CD4-positive, alpha-beta T cell treated with Interleukin-17A for 1 hour (primary cell): ENCODE measurements at places on chromosomes 12 and 14.

DNA sequence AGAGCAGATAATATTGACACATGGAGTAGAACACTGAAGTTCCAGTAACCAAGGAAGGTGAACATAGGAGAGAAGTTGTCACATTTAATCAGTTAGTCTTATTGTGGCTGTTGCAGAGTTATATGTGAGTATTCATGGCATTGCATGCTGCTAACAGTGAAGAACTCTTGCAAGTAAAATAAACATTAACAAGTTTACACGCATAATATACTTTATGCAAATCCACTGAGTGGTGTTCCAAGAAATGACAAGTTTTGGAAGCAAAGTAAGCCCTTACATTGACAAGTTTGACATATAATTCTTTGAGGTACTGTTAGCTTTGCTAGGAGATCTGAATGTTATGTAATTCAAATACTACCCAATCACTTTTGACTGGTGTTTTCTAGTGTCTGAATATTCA is 125.6 kb downstream of the ANKS1B start:
- no peak for DNase-seq

DNA sequence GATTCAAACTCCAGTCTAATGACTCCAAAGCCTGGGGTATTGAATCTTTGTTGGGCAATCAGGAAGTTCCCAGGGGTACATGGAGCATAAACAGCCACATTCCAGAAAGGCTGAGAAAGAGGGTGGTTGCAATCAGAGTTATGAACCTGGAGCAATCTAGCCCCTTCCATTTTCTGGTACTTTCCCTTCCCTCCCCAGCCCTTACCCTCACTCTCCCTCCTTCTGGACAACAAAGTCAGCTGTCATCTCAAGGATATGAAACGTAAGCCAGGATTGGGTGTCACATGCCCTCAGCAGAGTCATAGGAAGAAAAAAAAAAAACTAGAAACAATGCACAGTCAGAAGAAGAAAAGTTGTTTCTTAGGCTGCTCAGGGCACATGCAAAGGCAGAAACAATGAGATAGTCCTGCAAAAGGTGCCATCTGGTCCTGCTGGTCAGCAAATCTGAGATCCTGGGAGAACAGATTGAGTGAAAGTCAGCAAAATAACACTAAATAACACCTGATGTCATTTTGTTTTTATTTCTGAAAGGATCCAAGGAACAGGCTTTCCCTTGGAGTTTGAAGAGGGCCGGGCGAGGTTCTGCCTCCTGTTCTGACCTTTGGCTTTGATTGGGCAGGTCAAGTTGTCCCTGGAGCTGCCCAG is 27.1 kb downstream of the TMEM229B start:
- DNase-seq, result no peak

DNA sequence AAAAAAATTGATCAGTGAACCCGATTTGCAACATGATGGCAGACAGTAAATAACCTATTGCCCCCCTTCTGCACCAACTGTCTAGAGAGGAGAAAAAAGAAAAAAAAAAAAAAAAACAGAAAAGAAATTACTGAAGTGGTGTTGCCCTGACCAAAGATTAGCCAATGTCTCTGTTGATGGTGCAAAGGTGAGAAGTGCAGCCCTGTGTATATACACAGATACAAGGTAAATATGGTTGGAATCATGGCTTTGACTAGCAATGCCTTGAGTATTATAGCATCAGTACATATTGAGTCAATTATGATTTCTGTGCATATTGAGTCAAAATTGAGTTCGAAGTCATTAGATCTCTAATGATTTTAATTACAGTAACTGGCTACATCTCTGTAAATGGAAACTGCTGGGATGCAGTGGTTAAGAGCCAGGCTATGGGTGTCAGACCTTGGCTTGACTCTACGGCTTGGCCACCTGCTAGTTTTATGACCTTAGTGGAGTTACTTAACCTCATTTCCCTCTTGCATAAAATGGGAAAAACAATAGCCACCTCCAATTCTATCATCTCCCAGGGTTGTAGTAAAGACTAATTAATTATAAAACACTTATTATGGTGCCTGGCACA is 51.0 kb downstream of the EGLN3 start:
- no peak for DNase-seq

DNA sequence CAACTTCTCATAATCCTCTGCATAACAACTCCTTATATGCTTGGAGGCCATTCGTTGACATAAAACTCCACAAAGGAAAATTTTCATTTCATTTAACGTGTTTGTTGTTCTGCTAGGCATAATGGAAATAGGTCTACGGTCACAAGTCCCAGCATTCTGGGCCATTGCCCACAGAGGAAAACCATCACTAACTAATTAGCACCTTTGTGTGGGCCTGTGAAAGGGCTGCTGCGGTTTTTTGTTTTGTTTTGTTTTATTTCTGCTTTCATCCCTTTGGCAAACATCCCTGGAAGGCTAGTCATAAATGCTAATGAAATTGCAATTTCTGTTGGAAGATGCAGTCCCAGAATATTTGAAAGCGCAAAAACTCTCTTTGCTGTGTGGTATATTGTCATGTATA is 180.3 kb downstream of the RMST start:
- DNase-seq, result no peak

GRCh38 chr12:131002216-131002631 is 48.5 kb downstream of the ADGRD1 start:
- no peak for DNase-seq

GRCh38 chr14:94622653-94623421 is 10.6 kb downstream of the SERPINA3 start:
- DNase-seq, result no peak

- DNase-seq, result no peak
These were observed 32.3 kb downstream of the GIT2 start for GRCh38 chr12:109963743-109964429.

DNA sequence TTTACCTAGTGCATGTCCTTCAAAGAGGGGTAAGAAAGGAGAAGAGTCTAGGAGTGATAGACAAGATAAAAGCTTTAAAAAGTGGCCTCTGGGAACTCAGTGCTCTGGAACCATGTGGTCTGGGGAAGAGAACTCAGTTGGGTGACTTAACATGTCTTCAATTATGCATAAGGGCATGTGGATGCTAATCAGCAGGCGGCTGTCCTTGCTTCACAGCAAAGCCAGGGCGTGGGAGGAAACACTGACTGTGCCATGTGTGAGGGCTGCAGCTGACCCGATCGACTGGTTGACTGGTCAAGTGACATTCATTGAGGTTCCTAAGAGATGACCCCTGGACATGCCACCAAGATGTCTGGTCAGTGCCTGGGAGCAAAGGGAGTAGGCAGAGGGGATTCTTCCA is 1053.8 kb downstream of the BCL11B start:
- no peak for DNase-seq

DNA sequence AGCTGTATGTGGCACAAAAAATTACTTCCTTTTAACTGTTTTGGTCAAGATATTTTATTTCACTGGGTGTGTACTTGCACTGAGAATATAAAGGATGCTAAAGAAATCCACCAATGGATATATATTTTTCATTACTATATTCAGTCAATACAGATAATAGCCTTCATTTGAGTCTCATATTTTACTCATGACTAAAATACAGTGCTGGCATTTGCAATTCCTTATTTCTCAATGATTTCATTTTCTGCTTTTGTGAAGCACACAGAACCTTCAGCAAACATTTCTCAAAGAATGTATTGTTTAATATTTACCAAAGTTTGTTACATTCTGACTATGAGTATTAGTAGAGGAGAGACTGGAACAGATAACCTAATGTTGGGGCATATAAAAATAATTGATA is 93.2 kb upstream of the SOX5 start:
- DNase-seq, result no peak

DNA sequence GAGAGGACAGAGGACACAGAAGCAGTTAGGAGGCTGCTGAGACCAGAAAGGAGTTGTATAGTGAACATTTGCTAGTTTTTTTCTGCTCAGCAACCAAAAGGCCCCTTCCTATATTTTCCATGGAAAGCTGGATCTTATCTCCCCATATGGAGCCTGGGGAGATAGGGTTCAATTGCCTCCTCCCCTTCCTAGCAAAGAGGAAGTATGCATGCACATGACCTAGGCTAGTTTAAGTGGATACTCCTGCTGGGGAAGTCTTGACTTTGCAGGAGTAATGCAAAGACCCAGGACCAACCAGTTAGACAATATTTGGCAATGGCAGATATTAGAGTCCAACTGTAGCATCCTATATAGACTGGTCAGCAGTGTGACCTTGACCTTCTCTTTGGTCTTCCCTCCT is 15.1 kb downstream of the CHD8 start:
- DNase-seq, result no peak

- no peak for DNase-seq
These were observed 132.8 kb downstream of the RMST start for GRCh38 chr12:97595426-97595831.

DNA sequence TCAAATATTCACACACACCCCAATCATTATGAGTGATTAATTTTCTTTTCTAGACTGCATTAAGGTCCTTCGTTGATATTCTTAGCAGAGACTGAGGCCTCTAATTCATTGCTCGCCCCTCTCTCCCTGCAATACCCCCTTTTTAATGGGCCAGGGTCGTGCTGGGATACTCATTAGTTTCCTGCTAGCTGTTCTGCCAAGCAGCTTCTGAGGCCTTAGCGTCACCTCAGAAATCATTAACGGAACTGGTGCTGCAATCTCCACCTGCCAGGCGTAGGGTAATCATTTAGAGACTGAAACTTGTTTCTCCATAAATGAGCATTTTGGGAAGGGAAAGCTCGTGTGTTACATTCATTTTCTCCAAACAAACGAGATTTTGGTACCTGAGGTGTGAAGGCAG is 1054.7 kb downstream of the GALC start:
- no peak for DNase-seq

DNA sequence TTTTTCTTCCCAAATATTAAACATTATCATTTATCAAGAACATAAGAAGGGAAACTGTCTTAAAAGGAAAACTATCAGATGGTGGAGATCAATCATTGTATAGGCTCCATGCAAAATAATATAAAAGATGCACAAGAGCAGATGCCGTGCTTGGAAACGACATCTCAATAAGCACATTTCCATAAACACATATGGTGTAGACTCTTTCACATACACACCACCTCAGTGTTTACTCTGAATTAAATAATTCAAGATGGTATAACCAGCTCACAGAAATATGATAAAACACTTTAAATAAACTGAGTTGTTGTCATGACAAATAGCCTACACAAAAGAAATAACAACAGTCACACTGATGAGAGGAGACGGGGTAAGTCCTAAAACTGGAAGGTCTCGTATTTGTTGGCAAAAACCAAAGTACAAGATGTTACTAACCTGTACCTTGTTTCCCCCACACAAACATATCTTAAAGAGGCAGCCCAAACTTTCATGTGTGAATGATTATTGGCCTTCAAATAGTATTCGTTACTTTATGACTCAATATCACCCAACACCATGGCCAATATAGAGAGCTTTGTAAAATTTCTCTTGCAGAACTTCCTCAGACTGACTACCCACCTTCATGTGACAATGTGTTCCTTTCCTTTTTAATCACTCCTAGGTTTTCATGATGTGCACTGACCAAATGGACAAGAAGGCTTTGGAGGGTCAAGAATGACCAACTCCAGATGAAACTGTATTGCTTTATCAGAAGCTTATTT is 48.6 kb upstream of the TMPO start:
- no peak for DNase-seq

GRCh38 chr14:61567838-61568571 is 127.3 kb upstream of the HIF1A start:
- no peak for DNase-seq
